ENCODE measurements at places on chromosomes 16 and 17.

DNA sequence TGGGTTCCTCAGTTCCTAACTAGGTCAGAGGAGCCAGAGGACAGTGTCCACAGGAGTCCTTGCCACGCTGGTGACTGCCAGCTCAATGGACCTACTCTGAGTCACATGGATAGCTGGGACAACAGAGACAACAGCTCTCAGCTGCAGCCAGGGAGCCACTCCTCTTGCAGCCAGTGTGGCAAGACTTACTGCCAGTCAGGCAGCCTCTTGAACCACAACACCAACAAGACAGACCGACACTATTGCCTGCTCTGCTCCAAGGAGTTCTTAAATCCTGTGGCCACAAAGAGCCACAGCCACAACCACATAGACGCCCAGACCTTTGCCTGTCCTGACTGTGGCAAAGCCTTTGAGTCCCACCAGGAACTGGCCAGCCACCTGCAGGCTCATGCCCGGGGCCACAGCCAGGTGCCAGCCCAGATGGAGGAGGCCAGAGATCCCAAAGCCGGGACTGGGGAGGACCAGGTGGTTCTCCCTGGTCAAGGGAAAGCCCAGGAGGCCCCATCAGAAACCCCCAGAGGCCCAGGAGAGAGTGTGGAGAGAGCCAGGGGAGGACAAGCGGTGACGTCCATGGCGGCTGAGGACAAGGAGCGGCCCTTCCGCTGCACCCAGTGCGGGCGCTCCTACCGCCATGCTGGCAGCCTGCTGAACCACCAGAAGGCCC, 6.7 kb downstream of the ZNF646 start:
- no peak for DNase-seq

- DNase-seq: no peak
These were observed 27.7 kb downstream of the MNT start for GRCh38 chr17:2373179-2373578.

GRCh38 chr16:54326266-54326662, 39.7 kb upstream of the IRX3 start:
- no peak for DNase-seq

DNA sequence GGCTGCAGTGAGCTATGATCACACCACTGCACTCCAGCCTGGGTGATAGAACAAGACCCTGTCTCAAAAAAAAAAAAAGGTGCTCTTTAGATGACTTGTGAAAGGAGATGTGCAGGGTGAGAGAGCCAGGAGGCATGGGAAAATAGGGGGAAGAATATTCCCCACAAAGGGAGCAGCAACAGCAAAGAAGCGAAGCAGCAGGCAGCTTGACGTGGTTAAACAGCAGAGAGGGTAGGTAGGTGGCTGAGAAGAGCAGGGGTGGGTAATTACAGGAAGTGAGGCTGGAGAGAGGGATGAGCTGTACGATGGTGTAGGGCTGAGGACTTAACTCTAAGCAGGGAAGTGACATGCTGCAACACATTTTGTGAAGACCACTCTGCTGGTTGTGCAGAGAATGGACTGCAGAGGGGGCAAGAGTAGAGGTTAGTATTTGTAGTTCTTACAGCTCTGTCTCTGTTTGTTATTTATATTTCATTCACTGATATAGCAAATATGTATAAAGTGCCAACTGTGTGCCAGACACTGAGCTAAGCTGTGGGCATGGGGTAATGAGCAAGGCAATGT, 1.6 kb downstream of the HEATR3 start:
- peak; percentile 42 for DNase-seq

- peak; percentile 17 for DNase-seq
These were observed 92.3 kb downstream of the METRNL start for GRCh38 chr17:83171661-83172060.

GRCh38 chr16:67419502-67419901, 3.2 kb upstream of the ZDHHC1 start:
- DNase-seq: no peak

DNA sequence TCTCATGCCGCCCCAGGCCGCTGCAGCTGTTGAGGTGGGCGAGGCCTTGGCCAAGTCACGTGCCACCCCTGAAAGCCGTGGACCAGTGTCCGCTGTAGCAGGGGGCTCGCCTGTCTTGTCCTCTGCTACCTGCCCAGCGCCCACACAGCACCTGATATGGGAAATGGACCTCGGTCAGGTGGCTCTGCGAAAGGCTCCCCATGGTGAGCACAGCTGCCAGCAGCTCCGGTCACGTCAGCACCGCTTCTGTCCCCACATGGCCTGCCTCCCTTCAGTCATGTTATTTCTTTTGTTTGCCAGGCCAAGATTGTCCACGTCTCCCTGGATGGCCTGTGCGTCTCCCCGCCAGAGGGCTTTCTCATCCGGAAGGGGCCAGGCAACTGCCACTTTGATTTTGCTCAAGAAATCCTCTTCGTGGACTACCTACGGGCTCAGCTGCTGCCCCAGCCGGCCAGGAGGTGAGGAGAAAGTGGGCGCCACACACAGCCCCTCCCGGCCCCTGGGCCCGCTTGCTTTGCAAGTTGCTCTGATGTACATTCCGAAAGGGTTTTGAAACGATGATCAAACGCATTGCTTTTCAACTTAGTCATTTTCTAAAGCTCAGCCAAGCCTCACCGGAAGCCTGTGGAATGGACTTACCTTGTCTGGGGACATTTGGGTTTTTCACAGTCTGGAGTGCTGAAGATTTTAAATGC, 219.8 kb downstream of the KATNIP start:
- no peak for DNase-seq

GRCh38 chr17:57420734-57421717, 164.7 kb downstream of the MSI2 start:
- no peak for DNase-seq

DNA sequence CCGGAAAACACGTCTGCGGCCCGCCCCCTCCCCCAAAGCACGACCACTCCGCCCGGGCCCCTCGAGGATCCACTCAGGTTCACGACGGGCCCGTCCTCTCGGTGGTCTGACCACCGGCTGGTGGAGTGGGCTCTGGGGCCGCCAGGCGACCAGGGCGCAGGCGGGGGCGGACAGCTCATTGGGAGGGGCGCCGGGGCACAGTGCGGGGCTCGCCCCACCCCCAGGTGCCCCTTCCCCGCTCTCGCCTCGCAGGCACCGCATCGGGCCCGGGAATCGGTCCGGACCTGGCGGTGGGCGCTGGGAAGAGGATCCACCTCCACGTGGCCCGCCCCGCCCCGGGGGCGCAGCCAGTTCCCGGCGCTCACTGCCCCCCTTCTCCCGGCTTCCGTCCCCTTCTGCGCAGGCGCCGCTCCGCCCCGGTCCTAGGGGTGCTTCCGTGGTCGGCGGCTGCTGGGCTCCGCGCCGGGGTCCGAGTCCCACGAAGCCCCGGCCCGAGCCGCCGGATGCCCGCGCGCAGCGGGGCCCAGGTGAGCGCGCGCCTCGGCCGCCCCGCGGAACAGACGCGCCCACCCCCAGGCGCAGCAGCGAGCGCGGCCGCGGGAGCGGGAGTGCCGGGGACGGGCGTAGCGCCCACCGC, at the start of gene MPG:
TSS of gene MPG (plus strand) at position 419 of the 637 bp plus-strand sequence. CDS start at position 504, 85 bp downstream.
- DNase-seq: peak; percentile 89

DNA sequence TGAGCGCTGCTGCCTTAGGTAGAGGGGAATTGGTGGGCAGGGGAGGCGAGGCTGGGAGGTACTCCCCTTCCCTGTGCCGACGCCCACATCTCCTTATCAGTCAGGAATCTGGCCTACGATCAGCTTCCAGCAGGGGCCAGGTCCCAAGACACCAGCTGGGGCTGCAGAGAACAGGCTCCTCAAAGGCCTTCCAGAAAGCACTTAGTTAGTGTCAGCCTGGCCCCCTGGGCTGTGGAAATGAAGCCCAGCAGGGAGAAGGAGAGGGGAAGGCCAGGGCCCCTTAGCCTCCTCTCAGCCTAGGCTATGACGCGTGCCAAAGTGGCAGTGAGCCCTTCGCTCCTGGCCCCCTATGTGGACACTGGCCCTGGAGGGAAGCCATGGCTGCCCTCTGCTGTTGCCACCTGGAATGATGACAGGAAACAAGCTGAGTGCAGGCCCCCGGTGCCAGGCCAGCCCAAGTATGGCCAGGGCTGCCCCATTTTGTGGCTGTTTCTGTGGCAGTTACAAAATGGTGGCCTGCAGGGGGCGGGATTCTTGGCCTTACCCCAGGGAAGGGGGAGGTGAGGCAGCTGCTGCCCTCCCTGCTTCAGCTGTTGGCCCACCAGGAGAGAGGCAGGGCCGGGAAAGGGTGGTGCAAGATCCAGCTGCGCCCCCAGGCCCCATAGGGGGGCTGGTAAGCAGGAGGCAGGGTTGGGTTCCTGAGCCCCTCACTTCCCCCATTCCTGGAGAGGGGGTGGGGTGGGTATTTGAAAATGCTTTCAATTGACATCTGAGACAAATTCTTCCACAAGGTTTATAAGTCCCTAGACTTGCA, 11.3 kb downstream of the TBX4 start:
- no peak for DNase-seq

GRCh38 chr17:78716814-78717393, 65.2 kb downstream of the CYTH1 start:
- DNase-seq: no peak

DNA sequence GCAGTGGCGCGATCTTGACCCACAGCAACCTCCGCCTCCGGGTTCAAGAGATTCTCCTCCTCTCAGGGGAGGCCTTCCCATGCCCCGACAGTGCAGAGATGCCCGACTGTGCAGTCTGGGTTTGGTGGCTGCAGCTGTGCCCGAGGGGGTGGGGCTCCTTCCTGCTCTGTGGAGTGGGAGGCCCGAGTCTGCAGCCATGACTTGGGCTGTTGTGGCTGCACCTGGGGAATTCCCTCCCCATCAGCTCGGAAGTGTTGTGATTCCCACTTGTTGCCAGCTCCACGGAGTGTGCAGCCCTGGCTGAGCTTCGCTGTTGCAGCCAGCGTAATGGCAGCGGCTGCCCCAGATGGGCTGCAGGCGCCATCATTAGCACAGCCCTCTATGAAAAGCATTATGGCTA, 66.4 kb upstream of the SMIM36 start:
- DNase-seq: peak; percentile 49

DNA sequence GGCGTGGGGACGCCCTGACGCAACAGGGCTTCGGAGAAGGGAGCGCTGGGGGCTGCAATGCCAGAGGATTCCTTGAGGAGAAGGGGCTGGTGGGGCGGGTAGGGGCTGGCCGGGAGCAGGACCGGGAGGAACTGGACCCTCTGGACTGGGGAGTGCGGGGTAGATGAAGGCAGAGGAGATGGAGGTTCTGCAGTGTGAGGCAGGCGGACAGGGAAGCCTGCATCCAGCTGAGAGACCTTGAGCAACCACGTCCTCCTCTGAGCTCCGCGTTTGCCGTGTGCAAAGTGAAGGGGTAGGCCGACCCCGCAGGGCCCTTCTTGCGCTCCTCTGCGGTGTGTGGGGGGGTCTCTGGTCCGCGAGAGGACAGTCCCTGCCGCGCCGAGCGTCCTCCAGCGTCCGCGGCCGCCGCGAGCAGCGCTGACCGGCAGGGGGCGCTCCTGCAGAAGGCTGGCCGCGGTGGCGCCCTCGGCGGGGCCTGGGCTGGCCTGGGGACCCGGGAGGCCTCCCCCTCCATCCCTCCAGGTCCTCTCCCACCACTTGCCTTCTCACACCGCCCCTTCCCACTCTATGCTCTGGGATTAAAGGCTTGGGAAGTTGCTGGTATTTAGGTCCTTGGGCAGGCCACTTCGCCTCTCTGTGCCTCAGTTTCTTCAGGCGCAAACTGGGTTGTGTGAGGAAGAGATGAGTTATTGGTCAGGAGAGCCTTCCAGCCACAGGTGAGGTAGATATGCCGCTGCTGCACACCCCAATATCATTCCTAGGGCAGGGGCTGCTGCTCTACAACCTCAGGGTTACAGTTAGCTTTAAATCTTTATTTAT, 9.6 kb upstream of the WNT9B start:
- DNase-seq: no peak

DNA sequence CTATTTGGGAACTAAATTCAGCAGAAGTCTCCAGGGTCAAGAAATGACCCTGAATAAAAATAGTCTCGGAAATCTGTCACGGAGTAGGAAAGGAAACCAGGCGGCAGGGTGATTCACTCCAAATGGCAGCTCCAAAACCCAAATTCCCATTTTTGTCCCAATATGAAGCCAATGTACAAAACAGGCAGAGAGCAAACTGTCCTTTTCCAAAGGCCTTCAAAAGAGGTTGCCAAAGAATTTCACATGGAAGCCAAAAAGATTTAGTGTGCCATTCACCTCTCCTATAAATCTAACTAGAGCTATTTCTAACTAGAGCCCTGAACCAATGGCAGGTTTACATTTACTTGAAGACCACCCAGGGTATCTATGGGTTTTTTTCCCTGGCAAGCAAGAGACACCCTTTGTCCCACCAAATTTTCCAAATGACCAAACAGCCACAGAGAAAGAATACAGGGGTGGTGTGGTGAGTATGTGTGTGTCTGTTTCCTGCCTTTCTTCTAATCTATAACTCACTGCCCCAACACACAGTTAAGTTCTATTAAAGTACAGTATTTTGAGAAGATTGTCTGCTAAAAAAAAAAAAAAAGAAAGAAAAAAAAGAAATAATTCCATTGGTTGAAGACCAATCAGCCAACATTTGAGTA, 6.8 kb downstream of the MYO1D start:
- no peak for DNase-seq

DNA sequence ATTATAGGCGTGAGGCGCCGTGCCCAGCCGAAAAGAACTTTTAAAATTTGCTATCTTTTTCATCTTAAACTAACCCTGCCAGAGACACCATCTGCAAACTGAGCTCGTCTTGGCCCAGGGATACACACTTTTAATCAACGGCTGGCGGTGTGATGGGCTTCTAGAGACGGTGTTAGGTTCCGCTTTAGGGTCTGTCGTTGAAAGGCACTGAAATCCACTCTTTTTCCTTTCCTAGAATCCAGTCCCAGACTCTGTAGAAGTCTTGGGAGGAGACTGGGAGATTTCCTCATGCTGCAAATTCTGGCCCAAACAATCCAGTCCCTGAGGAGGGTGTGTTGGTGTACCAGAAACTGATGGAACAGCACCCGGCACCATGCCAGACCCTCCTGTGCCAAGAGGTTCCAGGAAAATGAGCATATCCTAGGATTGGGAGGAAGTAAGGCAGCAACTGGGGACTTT, 52.0 kb upstream of the TEX2 start:
- no peak for DNase-seq

DNA sequence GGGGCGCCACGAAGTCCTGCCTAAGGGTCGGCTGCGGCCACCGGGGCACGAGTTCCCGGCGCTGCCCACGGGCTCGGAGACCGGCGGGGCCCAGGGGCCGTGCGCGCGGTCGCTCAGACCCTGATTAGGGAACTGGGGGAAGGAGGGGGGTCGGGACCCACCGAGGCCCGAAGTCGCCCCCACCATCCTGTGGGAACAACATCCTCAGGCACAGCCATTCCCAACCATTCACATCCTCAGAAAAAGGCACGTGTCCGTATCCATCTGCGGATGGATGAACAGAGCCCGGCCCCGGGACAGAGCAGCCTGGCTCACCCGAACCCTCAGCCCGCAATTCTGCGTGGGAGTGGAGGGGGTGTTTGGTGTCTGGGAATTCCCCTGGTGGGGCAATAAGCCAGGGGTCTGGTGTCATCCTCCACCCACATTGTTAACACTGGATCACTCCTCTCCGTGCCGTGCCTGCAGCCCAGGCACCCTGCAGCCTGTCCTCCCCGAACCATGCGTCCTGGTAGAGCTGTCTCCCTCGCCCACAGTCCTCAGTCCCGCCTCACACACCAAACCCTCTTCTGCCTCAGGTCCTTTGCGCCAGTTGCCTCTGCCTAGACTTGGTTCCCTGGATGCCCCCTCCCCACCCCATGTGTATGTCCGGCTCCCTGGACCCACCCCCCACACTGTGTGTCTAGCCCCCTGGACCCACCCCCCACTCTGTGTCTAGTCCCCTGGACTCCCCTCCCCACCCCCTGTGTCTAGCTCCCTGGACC, 789 bp upstream of the CCDC57 start:
- peak; percentile 79 for DNase-seq

GRCh38 chr16:72092832-72093447, 480 bp downstream of the TXNL4B start:
- no peak for DNase-seq

GRCh38 chr17:74513987-74514631, 17.2 kb downstream of the CD300LB start:
- DNase-seq: peak; percentile 61
